ENCODE measurements at places on chromosomes 2 and 18.

GRCh38 chr2:238235856-238236255 lies 4.0 kb downstream of the HES6 start:
- DNase-seq: no peak

GRCh38 chr2:222591661-222592060 lies 64.2 kb downstream of the FARSB start:
- no peak for DNase-seq

GRCh38 chr18:54388203-54389142 lies 30.8 kb downstream of the C18orf54 start:
- no peak for DNase-seq

- DNase-seq: no peak
Observed at GRCh38 chr2:96701636-96702035, 38.2 kb downstream of the LMAN2L start.

Data from stimulated activated CD8-positive, alpha-beta memory T cell treated with anti-CD3 and anti-CD28 coated beads, Interleukin-2, amount 100 ng/mL, for 1 hour (primary cell).